ENCODE measurements at places on chromosomes 6 and 20.

DNA sequence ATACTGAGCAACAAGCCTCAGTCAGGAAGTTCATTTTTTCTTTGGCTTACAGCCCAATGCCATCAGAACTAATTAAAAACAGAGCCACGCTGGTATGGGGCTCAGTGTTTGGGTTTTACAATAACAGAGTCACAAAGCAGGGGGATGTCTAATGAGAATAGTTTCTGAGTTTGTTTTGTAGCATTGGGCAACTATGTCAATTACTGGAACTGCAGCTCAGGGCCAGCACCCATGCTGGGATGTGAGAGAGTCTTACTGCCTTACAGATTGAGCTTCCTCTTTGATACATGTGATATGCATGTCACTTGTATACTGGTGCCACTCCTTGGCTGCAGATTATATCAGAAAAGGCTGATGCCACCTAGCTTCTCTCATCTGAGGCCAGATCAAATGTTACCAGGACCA, 117.6 kb downstream of the TFAP2B start:
- DNase-seq, result no peak

DNA sequence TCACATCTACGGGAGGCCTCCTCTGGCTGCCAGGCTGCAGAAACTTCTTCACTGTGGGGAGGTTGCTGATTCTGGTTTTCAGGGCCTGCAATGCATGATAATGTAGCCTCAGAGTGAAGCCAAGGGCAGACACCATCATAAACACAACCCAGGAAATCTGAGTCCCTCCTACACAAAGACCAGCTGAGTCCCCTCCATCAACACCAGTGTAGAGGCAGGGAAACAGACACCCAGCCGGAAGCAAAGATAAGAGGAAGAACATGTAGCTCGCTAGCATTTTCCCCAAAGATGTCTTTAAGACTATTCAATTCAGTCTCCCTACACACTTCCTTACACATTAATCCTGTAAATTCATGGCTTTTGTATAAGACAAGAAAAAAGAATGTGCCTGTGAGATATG, 23.6 kb downstream of the GSTA2 start:
- DNase-seq, result no peak

DNA sequence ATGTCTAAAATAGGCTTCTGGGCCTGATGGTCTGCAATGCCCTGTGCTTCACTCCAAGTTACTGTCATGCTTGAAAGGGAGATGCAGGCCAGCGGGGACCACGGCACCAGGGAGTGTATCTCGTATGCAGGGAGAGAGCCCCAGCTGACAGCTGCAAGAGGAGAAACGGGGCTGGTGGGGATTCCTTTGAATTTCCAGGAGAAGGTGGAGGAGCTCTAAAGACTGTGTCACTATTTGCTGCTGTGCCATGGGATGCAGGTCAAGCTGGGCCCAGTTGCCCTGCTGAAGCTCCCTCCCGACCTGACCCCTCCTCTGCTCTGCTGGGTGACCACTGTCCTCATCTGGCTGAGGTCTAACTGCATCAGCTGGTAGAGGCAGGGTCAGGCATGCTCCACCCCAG, 989 bp downstream of the CST1 start:
- DNase-seq, result no peak

- DNase-seq, result no peak
Observed at GRCh38 chr20:40591119-40591518, 97.9 kb downstream of the MAFB start.

DNA sequence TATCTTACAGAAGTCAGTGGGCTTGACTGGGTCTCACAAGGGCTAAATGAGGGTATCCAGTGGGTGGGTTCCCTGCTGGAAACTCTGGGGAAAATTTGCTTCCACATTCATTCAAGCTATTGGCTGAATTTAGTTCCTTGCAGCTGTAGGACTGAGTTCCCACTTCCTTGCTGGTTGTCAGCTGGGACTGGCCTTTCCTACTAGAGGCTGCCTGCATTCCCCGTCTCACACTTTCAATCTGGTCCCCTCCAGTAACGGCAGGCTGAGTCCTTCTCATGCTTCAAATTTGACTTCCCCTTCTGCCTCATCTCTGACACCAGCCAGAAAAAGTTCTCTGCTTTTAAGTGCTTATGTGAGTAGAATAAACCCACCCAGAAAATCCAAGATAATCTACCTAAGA, 4.4 kb downstream of the CSNK2A1 start:
- no peak for DNase-seq

GRCh38 chr6:88105741-88106340, 58.2 kb downstream of the SPACA1 start:
- DNase-seq, result no peak

DNA sequence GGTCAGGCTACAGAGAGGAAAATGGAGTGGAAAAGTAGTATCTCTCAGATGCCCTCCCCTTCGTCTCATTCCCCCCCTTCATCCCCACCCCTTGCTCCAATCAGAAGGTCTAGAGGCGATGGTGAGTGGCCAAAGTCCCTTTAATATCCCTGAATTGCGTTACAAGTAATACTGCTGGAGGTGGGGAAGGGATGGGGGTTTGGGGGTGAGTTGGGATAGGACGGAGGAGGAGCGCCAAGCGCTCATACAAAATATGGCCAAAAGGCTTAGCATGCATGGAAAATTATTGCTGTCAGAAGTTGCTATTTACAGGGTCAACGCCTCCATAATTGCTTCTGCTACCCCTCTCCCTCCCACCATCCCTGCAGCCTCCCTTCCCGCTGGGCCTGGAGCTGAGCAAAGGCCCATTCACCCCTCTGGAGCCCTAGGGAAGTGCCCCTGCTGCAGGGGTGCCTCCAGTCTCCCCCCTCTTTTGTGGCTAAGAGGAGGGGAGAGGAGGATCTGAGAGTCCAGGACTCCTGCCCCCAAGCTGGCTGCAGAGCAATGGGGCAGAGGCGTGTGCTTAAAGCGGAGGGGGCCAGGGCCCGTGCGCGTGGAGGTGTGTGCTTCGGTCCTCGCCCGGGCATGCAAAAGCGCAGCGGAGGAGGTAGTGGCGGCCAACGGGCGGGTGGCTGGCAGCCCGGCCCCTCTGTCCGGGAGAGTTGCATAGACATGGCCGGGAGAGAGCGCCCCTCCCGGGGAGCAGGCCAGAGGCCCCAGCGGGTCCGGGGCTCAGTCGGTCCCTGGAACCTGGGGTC, 8.7 kb upstream of the SRXN1 start:
- no peak for DNase-seq

- no peak for DNase-seq
Observed at GRCh38 chr6:150560884-150561219, 38.8 kb upstream of the PLEKHG1 start.

DNA sequence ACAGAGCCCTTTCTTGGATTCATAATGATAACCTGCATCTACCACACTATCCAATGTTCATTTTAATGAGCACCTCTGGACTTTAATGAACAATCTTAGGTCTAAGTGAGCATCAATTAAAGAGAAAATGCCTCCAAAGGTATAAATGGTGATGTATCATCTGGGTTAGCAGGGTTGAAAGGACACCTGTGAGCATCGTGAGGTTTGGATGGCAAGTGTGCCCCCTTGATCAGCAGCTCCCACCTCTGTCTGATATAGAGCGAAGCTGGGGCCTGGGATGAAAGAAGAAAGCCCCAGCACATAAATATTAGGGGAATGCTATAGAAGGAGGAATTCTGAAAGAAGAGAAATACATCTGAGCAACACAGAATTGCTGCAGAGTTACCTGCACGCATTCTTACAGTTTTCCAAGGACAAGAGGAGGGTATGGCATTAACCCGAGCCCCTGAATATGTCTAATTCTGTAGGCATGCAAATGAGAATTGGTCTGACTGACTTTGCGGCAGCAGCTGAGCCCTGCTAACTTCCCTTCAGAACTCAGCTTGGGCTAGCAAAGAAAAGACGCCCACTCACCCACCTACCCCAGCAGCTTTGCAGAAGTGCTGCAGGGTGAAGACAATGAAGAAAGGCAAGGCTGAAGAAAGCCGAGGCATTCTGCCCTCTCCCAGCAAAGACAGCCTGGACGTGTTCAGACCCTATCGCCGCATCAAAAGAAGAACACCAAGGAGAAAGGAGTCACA, 136.2 kb downstream of the GMPR start:
- DNase-seq, result peak; percentile 40

- DNase-seq, result no peak
Observed at GRCh38 chr6:54044059-54044458, 67.2 kb upstream of the MLIP start.

DNA sequence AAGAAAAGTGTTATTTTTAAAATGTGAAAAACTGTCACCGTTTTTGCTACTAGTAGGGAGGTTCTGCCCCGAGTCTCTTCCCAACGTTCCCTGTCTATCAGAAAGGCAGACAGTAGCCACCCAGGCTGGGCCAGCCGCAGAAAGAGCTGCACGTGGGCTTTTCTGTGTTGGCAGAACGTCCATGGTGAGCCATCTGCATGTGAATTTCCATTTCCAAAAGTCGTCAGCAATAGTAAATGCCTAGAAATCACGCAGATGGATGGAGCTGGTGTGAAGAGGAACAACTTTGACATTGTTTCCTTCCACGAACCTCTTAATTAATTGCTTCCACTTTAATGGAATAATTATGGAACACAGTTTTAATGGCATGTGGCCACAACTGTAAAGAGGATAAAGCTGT, 97.5 kb downstream of the FAM120B start:
- no peak for DNase-seq

DNA sequence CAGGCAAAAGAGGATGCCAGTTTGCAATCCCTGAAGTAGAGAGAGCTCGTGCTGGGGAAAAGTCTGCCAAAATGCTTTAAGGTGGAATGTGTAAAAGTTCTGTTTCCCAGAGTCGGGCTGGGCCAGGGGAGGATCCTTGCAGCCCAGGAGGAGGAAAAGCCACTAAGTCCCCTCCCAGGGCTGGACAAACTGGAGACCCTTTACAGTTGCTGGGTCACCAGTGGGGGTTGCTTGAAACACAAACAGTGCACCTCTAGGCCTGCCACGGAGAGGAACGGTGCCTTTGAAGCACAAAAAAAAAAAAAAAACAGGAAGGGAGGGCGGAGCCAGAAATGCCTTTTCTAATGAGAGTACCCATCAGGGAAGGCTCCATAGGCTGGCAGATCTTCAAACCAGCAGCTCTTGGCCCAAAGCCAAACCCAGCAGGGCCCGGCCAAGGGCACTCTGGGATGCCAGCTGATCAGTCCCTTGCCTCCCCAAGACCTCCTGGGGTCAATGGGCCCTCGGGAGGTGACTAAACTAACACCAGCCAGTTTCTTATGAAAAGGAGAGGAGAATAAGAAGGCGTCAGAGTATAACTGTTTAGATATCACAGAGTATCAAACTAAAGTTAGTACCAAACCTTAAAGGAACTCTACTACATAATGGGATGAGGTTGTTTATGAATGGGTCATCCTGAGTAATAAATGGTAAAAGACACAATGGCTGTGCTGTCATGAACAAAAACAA, 23.7 kb downstream of the HLA-A start:
- DNase-seq, result no peak

- no peak for DNase-seq
Observed at GRCh38 chr20:5070570-5070969, 49.2 kb downstream of the PCNA start.

DNA sequence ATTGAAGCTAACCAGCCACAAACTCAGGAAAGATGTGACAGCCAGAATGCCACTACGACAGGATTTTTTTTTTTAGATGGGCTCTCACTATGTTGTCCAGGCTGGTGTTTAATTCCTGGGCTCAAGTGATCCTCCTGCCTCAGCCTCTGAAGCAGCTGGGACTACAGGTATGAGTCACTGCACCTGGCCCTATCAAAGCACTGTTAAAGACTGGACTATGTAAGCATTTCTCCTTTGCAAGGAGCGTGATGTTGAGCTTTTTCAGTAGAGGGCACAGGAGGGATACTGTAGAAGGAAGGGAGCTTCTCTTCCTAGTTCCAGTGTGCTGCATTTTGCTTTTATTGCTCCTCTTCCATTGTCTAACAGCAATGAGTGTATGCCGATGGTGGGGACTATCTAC, 35.8 kb downstream of the ZBTB9 start:
- no peak for DNase-seq

DNA sequence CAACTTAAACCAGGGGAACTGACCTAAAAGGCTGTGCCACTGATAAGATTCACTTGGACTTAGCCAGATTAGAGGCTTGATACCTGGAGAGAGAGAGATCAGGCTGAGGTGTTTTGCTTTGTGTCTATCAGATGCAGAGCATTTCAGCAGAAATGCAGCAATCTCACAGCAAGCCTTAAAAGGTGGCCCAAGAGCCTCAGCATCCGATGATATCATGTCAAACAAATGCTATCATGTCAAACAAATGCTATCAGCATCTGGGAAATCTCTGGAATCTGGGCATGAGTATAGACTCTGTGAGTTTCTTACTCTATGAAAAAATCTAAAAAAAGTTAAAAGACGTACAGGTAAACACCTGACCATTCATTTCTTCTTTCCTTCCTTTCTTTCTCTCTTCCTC, 718.9 kb downstream of the EYS start:
- DNase-seq, result no peak

GRCh38 chr6:50778696-50779095, 40.0 kb upstream of the TFAP2B start:
- no peak for DNase-seq

DNA sequence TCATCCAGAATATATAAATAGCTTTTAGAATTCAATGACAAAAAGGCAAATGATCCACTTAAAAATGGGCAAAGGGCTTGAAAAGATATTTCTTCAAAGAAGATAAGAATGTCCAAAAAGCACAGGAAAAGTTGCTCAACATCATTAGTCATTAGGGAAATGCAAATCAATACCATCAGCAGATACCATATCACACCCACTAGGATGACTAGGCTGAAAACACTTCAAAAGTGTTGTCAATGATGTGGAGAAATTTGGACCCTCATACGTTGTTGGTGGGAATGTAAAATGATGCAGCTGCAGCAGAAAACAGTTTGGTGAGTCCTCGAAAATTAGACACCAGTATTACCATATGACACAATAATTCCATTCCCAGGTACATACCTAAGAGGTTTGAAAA, 303.6 kb upstream of the SLC35B3 start:
- no peak for DNase-seq

DNA sequence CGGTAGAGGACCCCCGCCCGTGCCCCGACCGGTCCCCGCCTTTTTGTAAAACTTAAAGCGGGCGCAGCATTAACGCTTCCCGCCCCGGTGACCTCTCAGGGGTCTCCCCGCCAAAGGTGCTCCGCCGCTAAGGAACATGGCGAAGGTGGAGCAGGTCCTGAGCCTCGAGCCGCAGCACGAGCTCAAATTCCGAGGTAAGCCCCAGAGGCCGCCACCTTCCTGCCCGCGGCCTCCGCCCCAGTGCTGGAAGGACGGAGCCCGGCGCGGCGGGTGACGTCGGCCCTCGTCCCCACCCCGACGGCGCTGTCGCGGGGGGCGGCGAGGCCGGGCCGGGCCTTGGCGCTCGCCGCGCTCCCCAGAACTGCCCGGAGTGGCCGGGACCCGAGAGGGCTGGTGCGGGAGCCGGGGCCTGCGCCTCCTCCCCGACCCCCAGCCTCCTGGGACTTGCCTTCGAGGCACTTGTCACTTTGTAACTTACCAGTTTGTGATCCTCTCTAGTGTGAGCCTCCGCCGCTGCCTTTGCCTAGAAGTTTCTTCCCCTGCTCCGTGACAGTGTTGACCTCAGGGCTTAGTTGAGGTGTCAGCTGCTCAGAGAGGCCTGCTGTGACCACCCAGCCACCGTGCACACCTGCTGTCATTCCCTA, 417 bp downstream of the VAPB start:
- DNase-seq, result peak; percentile 35

- no peak for DNase-seq
Observed at GRCh38 chr6:21935561-21936028, 342.0 kb downstream of the SOX4 start.

All from GM10248 (cell line).